ENCODE measurements at places on chromosomes 2 and 18. TPM values are rescaled to one million over a fixed set of nuclear protein-coding genes. Genes with fewer than 3 reads are reported as not detected.

DNA sequence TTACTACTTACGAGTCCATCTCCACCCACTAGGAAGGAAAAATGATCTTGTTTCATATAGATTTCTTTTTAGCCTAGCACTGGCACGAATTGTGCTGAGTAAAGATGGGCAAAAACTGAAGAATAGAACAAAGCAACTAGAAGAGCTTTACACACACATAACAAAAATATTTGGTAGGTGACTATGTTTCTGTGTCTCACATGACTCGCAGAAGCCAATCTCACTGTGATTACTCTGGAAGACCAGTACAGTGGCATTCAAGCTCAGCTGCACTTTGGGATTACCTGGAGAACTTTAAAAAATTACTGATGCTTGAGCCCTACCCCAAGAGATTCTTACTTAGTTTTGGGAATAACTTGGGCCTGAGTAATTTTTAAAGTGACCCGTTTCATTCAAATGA, 378.7 kb downstream of the METTL4 start:
- DNase-seq, result no peak

DNA sequence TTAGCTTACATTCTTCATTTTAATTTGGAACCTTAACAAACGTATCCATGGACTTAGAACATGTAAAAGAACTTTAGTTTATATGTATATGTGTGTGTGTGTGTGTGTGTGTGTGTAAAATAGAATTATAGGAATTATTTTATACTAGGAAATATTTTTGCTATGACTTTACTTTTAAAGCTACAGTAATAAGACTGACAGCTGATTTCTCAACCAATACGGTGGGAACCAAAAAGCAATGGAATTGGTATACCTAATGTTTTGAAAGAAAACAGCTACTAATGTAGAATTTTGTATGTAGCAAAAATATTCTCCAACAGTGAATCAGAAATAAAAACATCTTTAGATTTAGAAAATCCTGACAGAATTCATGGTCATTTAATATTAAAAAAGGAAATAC, 146.5 kb upstream of the ARL4C start:
- DNase-seq, result no peak

DNA sequence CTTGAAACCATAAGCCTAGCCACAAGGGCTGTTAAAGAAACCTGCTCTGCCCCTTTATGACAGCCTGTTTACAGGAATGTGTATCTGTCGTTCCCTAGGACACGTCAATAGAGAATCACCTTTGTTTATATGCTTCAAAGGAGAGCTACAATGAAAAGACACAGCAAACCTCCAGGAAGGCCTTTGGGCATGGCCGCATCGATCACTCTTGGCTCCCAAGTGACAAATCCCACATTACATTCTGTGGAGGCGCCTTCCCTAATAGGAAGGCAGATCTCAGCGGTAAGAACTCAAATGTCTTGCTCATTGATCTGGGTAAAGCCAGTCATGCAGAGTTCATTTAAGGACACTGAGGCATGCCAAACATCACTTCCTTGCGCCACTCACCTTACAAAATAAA, 26.5 kb downstream of the KIAA2012 start:
- no peak for DNase-seq

Gene REG3G
- not detected for total RNA-seq

- no peak for DNase-seq
Observed at GRCh38 chr2:171516793-171517192, 5.5 kb upstream of the CYBRD1 start.

DNA sequence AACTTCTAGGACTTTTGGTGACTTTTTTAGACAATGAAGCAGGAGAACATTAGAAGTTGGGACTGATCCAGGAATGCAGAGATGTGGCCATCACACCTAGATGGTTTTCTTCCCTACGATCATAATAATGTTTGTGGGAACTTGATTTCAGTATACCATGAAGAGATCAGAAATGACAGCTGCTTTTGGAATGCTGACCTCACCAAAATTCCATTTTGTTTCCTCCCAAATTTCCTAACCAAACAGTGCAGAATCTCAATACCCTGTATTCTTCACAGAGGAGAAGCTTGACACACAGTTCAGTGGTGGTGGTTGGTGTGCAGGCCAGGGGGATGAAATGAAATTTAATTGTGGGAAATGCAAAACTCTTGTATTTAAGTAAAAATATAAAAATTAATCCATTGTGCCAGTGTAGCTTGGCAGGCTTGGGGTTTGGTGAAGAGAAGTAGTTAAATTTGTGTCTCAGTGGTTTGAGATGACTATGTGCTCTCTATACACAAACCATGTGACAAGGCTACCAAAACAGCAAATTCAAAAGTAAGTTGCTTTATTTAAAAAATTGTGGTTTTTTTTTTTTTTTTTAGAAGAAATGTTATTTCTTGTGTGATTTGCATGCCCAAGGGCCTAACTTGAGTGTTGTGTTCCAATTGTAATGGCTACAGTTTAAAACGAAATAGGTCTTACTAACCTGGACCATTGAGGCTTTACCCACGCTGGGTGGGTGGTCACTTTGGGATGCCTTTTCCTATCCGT, 252.4 kb downstream of the LPIN1 start:
- no peak for DNase-seq

Gene PXDN
- total RNA-seq, result 9.5 TPM

DNA sequence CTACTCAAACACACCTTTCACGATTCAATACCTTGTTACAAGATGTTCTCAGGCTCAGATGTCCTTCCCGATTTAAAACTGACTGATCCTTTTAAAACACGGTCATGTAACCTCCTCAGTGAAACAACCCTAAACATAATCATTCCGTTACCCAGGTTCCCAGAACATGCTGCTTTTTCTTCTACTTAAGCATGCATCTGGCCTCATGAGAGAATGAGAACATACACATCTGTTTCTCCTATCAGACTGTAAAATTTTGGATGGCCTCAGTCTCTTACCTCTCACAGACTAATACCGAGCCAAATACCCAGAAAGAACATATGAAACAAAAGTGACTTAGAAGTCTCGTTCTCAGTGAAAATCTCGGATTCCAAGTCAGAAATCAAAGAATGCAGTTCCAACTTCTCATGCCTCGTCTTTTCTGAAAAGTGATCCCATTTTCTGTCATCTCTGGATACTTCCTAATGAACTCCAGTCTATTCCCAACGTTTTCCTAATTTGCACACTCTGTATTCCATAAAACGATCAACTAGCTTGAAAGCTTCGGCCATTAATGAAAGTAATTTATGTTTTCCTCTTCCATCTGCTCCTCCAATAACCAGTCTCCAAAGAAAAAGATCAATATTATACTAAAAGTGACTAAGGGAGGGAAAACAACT, 919 bp downstream of the SF3B1 start:
- no peak for DNase-seq

DNA sequence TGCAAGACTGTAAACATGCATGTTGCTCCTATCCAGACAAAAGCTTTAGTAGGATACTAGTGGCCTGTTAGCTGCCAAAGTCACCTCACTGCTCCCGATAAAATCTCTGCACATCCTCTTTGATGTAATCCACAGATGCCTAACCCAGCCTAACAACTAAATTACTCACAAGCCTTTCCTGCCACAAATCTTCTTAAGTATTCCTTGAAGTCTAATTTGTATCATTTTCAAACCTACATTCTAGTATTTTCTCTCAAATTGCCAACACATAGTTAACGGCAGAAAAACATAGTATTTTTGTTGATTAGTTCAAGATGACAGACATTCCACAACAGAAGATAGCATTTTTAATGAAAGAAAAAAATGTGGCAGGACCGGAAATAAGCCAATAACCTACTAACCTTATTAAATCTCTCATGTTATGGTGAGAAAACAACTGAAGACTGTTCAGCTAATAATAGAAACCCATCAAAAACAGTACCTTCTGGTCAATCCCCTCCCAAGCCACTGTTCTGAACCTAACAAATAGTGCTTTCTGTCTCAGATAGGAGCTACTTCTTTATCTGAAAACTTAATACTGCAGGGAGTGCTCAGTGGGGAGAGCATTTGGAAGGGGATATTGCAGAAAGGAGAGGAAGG, at the start of gene MPP4:
Gene MPP4 (minus strand): TSS at position 57 of the 639 bp plus-strand sequence. CDS start 4,690 bp downstream, outside the sequence.
- DNase-seq, result no peak

- no peak for DNase-seq
Observed at GRCh38 chr2:47704287-47704686, 78.7 kb upstream of the MSH6 start.

Gene SERPINB13
- 21.8 TPM for total RNA-seq

- DNase-seq, result no peak
Observed at GRCh38 chr2:37833423-37833822, 91.7 kb upstream of the RMDN2 start.

- DNase-seq, result no peak
Observed at GRCh38 chr2:175937216-175937615, 64.9 kb downstream of the LNPK start.

DNA sequence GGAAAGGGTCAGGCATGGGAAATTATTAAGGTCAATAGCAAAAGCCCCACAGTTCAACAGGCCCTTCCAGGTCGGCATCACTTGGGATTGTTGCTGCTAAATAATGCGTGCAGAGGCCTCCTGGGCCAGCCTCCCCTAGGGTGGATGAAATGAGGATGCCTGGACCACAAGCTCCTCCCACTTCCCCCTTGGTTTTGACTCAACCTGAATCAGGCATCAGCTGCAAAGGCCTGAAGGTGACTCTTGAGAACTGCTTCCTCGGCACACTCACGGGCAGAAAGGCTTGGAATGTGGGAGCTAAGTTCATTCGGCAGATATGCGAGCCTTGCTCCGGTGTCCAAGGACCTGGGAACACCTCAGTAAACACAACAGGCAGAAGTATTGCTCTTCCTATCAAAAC, 69.3 kb downstream of the MBP start:
- DNase-seq, result no peak

DNA sequence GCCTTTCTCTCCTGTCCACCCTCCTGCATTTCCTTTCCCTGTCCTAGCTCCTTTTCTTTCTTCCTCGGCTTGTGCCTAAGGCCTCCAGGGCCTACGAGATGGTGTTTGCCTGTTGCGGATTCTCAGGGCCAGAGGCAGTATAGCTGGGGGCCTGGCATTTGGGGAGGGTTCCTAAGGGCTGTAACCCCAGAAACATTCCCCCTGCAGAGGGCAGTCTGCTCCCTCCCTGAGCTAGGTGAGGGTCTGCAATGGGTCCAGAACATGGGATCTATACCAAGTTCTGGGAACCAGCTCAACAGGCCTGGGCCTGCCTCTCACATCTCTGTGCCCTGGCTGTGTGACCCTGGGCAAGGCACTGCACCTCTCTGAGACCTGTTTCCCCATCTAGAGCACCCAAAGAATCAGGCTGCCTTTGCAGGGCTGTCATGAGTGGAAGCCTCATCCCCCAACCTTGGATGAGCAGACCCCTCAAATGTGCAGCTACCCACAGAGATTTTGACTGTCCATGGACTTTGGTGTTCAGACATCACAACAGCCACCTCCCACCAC, 97.5 kb downstream of the GLI2 start:
- no peak for DNase-seq

Gene ABCG8
- total RNA-seq, result not detected

Gene NT5C1B
- total RNA-seq, result not detected

Gene COL4A3
- 0.26 TPM for total RNA-seq

Gene PTPRN
- not detected for total RNA-seq

DNA sequence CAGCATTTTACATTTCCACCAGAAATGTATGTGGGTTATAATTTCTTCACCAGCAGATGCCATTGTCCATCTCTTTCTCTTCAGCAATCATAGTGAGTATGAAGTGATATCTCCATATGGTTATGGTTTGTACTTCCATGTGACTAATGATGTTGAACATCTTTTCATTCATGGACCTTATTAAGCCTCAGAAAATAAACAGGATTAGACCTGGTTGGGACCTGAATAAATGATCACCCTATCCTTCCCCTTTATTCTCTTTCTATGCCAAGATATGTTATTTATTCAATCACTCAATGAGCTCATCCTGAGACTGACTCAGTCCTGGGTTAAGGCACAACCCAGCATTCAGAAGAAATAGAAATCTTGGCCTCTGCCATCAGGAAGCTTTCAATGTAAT, 86.6 kb downstream of the ANTXR1 start:
- no peak for DNase-seq

DNA sequence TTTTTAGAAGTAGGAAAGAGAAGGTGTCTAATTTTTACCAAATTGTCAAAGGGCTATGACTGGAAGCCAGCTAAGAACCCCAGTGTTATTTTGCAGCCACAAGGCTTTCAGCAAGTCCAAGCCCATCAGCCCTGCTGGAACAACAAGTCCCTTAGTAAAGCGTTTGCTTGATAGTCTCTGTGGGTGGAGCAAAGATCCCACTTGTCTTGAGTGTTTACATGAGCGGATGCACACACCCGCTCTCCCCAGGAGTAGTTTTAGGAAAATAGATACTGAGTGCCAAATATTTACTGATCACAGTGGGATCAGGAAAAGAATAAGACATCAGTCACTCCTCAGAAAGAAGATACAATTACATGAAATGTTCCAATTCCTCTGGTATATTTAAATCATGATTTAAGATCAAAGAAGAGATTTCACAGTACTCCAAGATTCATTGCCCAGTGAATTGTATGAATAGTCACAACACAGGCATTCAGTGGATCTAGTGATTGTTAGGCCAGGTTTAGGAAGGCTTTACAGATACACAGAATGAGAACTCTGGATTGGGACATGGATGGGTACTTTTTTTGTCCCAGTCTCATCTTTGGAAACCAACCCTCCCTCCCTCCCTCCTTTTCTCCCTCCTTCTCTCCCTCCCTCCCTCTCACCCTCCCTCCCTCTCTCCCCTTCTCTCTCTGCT, 514.9 kb downstream of the PTPRM start:
- DNase-seq, result no peak

- no peak for DNase-seq
Observed at GRCh38 chr18:62952807-62953206, 237.5 kb downstream of the PHLPP1 start.

Gene GNAL
- 17.1 TPM for total RNA-seq

GRCh38 chr2:72780477-72780876, 45.4 kb downstream of the EXOC6B start:
- no peak for DNase-seq

- DNase-seq, result no peak
Observed at GRCh38 chr2:120964819-120965218, 229.2 kb downstream of the GLI2 start.

Gene CROCC2
- total RNA-seq, result not detected

DNA sequence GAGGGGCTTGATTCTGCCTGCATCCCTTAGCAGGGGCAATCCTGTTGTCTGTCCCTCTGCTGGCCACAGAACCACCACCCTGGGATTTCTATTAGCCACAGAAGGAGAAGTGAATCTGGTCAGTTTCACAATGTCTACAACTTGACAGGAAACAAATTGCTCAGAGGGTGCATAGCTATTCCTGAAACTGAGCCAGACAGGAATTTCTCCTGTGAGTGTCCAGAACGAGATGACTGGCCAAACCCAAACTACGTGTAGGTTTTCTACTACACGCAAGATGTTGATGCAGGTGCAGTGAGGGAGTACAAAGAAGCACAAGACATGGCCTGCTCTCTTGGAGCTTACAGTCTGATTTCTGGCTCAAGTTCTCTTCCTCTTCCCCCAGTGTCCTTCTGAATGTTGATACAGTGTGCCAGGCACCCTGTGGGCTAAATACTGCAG, 201.9 kb downstream of the CLIP4 start:
- DNase-seq, result no peak
